ENCODE measurements at places on chromosomes 2 and 18. TPM values are rescaled to one million over a fixed set of nuclear protein-coding genes. Genes with fewer than 3 reads are reported as not detected.

WNT10A gene
- 0.23 TPM for total RNA-seq

TXNL4A gene
- total RNA-seq = 146 TPM

ALPG gene
- total RNA-seq = 0.45 TPM

CYB5A gene
- total RNA-seq = 140 TPM

ST6GAL2 gene
- total RNA-seq = 17.5 TPM

MEP1B gene
- total RNA-seq = 0.05 TPM

IL36RN gene
- total RNA-seq = 0.05 TPM

TXNDC2 gene
- total RNA-seq = 0.08 TPM

RSAD2 gene
- 0.13 TPM for total RNA-seq

MAP3K20 gene
- 33.3 TPM for total RNA-seq

SEPTIN10 gene
- 45.1 TPM for total RNA-seq

SLC23A3 gene
- total RNA-seq = 0.48 TPM

SGO2 gene
- total RNA-seq = 13.4 TPM

NT5DC4 gene
- not detected for total RNA-seq

HOXD9 gene
- 1.4 TPM for total RNA-seq

IL37 gene
- not detected for total RNA-seq

SEMA4F gene
- total RNA-seq = 12.2 TPM

INHA gene
- total RNA-seq = 0.36 TPM

ZAP70 gene
- not detected for total RNA-seq

EPB41L3 gene
- 0.18 TPM for total RNA-seq

CROCC2 gene
- not detected for total RNA-seq
